ENCODE measurements at places on chromosomes 7 and 10.

GRCh38 chr7:42722716-42723115, 189.2 kb downstream of the C7orf25 start:
- no peak for DNase-seq

GRCh38 chr10:25896421-25896820, 37.6 kb upstream of the MYO3A start:
- DNase-seq: no peak

DNA sequence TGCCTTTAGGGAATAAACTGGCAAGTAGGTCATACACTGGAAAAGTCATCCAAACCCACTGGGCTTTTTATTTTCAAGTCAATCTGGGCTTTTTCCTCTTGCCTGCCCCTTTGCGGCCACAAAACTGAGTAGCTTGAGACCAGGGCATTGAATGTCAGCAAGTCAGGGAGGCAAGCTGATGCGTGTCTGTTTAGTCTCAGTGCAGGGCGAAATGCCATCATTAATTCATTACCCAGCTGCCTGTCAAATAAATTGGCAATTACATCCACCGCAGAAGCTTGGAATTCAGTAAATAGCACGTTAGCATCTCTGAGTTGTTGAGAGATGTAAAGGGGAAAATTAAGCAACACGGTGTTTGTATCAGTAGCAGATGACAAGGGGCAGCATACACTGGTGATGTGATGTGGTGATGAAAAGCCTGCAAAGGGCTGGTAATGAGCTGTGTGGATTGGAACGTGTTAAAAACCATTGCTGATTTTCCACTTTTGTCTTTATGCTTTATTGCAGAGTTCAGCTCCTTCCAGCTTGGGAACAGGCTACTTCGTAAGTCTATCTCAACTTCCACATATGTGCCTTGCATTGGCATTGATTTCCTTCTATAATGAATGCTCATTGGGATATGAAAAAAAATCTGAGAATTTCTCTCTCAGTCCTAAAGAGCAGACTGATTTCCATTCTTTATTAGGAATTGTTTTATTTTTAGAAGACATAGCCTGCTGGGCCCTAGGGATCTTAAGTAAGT, 535.9 kb downstream of the AUTS2 start:
- DNase-seq: no peak

GRCh38 chr10:33092596-33092995, 134.6 kb upstream of the ITGB1 start:
- DNase-seq: no peak

DNA sequence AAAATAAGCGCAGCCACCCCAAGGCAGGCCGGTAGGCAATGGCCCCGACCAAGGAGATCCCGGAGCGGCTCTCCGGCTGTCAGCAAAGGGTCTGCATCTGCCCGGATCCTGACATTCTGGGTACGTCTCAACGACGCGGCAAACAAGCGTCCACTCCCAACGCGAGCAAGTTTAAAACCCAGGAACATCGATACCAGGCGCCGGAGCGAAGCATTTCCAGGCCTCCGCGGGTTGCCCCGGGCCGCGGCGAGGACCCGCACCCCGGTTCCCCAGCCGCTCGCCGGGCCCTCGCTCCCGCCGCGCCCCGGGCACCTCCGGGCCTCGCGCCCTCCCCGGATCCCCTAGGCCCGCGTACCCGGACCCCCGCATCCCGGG, 453 bp downstream of the URGCP start:
- no peak for DNase-seq

DNA sequence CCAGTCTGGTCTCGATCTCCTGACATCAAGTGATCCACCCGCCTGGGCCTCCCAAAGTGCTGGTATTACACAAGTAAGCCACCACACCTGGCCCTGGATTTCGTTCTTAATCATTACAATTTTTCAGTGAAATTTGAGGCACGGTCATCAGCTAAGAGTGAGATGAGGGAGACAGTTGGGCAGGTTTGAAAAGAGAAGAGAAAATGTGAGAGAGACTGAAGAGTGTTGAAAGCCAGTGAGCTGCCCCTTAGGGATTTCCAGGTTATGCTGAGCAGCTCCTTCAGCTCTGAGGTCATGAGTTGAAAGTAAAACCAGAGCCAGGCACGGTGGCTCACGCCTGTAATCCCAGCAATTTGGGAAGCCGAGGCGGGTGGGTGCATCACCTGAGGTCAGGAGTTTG, 5.9 kb upstream of the UPF2 start:
- no peak for DNase-seq

- DNase-seq: no peak
Measured at GRCh38 chr7:91503934-91504555, 239.8 kb downstream of the FZD1 start.

DNA sequence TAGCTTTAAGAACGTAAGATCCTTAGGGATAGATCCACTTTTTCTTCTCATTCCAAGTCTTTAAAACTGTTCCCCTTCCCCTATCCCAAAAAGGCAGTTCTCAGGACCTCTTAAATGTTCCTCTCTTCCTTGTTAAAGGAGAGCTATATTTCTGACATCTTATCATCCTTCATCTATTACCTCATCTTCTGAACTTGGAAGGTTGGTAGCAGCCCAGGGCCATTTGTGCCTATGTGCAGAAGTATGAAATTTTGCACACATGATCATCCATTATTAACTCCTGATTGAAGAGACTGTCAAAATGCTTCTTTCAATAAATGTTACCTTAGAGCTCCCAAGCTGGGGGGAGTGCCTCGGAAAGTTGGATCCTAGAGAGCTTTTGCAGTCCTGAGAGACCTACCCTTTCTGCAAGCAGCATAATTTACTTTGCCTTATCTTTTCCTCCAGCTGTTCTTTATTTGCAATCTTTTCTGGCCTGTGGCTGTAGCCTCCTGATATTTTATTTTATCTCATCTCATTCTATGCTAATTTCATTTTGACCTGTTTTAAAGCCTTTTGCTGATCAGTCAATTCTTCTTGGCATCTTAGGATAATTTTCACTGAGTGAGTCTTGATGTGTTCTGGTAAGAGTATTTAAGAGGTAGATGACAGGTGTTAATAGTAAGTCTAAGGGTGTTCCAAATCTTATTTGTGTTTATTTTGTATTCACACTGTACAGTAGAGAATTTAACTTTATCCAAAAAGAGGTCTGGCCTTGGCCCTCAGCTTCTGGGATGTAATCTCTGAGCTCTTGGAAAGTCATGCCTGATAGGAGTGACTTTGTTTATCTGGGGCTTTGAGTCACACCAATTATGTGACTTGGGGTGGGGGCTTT, 135.0 kb upstream of the PDLIM1 start:
- no peak for DNase-seq

GRCh38 chr7:46205478-46205877, 284.4 kb upstream of the IGFBP3 start:
- no peak for DNase-seq

DNA sequence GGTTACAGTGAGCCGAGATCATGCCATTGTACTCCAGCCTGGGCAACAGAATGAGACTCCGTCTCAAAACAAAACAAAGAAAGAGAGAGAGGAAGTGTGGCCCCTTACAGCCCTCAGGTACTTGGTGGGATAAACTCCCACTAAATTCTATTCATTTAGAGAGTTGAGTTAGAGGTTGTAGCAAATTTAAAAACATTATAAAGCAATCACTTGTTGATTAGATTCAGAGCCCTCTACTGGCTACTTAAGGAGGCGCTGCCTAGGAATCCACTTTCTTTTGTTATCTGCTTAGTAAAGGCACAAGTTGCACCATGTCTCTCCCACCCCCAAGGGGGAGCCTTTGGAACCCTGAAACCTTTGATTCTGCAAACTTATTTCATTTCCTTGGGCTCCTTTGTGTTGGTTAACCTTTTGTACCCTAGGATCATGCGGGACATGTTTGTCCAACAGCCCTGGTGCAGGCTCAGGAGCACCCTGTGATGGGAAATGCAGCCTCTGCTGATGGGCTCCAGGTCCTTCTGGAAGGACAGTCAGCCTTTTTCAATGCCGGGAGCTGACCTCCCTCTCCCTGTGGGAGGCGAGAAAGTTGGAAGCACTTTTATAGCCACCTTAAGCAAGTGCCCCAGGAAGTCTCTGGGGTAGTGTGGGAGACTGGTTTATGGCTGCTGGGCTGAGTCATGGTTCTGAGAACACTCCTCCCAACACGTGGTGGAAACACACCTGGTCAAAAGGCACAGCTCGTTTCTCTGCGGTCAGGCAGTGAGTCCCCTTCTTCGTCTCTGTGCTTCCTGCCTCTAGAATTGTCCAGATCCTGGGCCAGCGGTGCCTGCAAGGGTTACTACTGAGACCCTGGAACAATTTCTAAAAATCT, 2.3 kb downstream of the HKDC1 start:
- no peak for DNase-seq

Measured in NCI-H1048 (cell line).